ENCODE measurements at places on chromosomes 7 and 10. TPM values are rescaled to one million over a fixed set of nuclear protein-coding genes. Genes with fewer than 3 reads are reported as not detected.

PTPRN2 gene
- 4.9 TPM for total RNA-seq

CDNF gene
- total RNA-seq = 1.5 TPM

OR13A1 gene
- total RNA-seq = not detected

UBTD1 gene
- 4.3 TPM for total RNA-seq

SDK1 gene
- 11.8 TPM for total RNA-seq

KAZALD1 gene
- total RNA-seq = 2.8 TPM

COL1A2 gene
- 169 TPM for total RNA-seq

C7orf25 gene
- 13.0 TPM for total RNA-seq

NODAL gene
- total RNA-seq = not detected

LIPK gene
- total RNA-seq = not detected

SFTPD gene
- 1.1 TPM for total RNA-seq

TRPV5 gene
- not detected for total RNA-seq

RAB18 gene
- 53.2 TPM for total RNA-seq

EMX2 gene
- total RNA-seq = not detected

SFMBT2 gene
- 4.2 TPM for total RNA-seq

CHRM2 gene
- total RNA-seq = 99.9 TPM

NSUN5 gene
- total RNA-seq = 23.3 TPM

FAM25G gene
- total RNA-seq = not detected

ADCK2 gene
- total RNA-seq = 20.5 TPM

EPDR1 gene
- 9.2 TPM for total RNA-seq

CRHR2 gene
- total RNA-seq = not detected

ASZ1 gene
- total RNA-seq = not detected

EN2 gene
- 0.14 TPM for total RNA-seq
